GM13977 (cell line): ENCODE measurements at places on chromosomes 4 and X.

GRCh38 chrX:404656-405055 lies 17.9 kb upstream of the PPP2R3B start:
- DNase-seq = no peak

DNA sequence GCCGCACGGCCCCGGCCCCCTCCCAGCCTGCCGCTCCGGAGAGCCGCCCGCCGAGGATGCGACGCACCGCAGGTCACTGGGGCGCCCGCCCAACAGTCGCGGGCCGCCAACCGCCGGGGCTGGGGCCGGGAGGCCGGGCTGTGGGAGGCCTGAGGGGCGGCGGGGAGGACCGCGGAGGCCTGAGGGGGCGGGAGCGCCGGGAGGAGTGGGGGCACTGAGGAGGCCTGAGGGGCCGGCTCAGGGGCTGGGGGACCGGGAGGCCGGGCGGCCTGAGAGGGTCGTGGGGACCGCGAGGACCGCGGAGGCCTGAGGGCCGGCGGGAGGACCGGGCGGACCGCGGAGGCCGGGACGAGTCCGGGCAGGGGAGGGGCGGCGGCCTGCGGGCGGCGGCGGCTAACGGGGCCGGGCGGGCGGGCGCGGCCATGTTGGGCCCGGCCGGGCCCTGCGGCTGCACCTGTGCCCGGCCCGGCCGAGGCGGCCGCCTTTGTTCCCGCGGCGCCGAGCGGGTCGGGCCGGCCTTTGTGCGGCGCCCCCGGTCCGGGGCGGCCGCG lies 353 bp downstream of the NSD2 start:
- DNase-seq = peak; percentile 67

GRCh38 chr4:152680988-152681603 lies 1.3 kb upstream of the TMEM154 start:
- no peak for DNase-seq

- DNase-seq = no peak
Observed at GRCh38 chr4:7226439-7226838, 34.1 kb downstream of the SORCS2 start.

DNA sequence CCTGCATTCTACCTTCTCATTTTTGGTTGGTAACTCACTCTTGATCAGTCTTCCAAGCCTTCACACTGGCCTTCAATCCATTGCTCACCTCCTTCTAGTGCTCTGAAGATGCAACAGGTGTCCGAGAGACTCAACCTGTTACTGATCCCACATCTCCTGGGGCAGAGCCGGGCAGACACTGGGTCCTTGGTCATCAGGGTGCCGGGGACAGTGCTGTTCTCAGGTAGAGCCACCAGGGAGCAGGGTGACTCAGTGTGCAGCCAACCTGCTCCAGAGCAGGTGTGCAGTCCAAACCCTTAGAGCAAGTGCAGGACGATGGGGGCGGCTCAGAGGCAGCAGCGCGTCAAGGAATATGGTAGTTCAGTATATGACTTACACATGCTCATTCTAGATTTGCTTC lies 188.4 kb downstream of the DHX15 start:
- no peak for DNase-seq

GRCh38 chr4:111837761-111838160 lies 307.5 kb upstream of the FAM241A start:
- no peak for DNase-seq

- no peak for DNase-seq
Observed at GRCh38 chrX:22135171-22135711, 103.1 kb downstream of the PHEX start.

GRCh38 chr4:3859571-3859970 lies 93.4 kb downstream of the ADRA2C start:
- DNase-seq = no peak

DNA sequence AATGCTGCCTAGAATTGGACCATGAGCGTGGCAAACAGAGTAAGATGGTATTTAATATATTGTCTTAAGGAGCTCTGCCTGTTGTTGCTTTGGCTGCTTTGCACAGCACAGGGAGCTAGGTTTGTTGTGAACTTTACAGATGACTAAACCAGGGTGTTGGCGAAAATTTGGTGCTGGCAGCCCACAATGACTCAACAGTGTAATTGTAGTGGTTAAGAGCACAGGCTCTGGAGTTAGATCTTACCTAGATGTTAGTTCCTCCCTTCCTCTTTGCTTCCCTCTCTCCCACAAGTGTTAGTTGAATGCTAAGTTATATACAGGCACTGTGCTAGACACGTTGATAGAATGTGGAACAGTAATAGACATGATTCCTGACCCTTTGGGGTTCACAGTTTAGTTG lies 128.9 kb upstream of the TRPC5 start:
- no peak for DNase-seq

DNA sequence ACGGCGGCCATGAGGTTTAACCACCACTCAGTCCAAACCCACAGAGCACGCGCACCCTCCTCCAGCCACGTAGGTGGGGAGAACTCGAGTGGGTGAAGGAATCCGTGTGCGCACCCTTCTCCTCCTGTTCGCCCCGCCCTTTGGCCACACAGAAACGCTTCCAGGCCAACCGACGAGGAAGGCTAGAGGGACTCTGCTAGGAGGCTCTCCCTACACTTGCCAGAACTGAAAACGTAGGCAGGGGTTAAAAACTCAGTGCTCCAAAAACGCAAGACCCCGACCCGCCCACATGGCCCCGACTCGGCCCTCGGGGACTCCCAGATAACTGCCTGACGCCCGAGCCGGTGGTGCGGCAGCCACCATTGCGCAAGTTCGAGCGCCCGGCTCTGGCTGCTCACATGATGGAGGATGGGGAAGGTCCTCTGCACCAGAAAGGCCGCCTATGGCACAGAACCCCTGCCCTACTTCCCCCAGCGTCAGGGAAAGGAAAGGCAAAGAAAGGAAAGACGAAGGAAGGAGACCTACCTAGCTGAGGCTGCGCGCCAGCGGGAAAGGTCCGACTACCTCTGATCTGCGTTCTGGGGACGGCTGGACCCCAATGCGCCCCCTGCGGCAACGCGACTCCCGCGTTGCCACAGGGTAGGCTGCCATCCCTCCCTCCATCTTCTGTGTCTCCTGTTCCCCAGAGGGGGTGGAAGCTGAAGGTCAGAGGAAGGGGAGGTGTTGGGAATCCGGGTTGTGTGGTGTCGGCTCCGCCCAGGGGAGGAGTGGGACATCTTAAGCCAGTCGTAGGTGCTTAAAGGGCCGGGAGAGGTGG lies 201.9 kb upstream of the AGTR2 start:
- peak; percentile 30 for DNase-seq

- DNase-seq = no peak
Observed at GRCh38 chr4:37678624-37679023, 7.6 kb downstream of the RELL1 start.

DNA sequence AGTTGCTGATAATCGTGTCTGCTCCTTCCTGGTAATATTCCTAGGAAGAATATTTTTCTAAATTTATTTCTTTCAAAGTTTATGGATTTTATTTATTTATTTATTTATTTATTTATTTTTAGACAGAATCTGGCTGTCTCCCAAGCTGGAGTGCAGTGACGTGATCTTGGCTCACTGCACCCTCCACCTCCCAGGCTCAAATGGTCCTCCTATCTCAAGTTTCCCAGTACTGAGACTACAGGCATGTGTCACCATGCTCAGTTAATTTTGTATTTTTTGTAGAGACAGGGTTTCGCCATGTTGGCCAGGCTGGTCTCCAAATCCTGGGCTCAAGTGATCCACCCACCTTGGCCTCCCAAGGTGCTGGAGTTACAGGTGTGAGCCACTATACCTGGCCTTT lies 48.9 kb downstream of the PDLIM5 start:
- no peak for DNase-seq

GRCh38 chr4:140662082-140662869 lies 93.5 kb upstream of the UCP1 start:
- DNase-seq = no peak

- DNase-seq = no peak
Observed at GRCh38 chr4:128228845-128229795, 58.5 kb downstream of the PGRMC2 start.

- no peak for DNase-seq
Observed at GRCh38 chrX:100870527-100870926, 3.6 kb downstream of the NOX1 start.

DNA sequence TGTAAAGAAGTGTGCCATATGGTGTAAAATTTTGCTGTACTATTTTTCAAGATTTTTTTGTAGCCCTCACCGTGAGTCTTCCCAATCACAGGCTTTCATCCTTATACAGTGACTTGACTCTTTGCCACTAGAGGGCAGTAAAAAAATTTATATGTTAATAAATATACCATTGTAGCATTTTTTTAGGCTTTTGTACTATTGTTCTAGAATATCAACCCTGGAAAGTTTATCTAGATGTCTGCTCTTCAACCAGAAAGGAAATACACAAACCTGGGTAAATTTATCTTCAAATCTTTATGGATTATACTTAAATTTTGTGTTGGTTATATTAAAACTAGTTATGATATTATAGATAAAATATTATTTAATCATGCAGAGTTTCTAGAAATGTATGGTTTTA lies 235.3 kb downstream of the TENM3 start:
- peak; percentile 33 for DNase-seq

GRCh38 chr4:122122083-122122482 lies 30.0 kb upstream of the BLTP1 start:
- no peak for DNase-seq

- no peak for DNase-seq
Observed at GRCh38 chr4:84847978-84848377, 118.5 kb downstream of the WDFY3 start.

- DNase-seq = no peak
Observed at GRCh38 chr4:133161570-133162295, 12.6 kb downstream of the PCDH10 start.

- no peak for DNase-seq
Observed at GRCh38 chrX:139423186-139423585, 107.4 kb upstream of the F9 start.

GRCh38 chr4:118557298-118557851 lies 127.8 kb upstream of the METTL14 start:
- no peak for DNase-seq

DNA sequence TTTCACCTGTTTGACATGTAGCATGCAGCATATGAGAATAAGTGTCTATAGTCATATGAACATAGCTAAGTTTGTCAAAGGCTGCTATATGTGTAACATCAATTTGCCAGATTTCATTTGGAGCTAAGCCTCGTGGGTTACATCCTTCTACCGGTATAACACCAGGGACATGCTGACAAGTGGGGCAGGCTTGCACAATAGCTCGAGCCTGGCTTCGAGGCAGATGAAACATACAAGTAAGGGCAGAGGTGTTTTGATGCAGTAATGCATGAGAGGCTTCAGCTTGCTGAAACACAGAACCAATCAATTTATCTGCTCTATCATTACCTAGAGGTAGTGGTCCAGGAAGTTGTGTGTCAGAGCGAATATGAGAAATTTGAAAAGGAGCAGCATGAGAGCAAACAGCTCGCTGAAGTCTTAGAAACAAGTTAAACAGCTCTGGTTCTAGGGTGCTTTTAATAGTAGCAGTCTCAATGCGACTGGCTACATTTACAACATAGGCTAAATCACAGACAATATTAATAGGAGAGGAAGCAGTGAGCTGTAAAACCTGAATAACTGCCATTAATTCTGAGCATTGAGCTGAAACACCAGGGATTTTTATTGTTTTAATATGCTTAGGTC lies 14.9 kb upstream of the UGDH start:
- DNase-seq = no peak

- peak; percentile 58 for DNase-seq
Observed at GRCh38 chr4:40228497-40229365, 31.9 kb downstream of the RHOH start.

DNA sequence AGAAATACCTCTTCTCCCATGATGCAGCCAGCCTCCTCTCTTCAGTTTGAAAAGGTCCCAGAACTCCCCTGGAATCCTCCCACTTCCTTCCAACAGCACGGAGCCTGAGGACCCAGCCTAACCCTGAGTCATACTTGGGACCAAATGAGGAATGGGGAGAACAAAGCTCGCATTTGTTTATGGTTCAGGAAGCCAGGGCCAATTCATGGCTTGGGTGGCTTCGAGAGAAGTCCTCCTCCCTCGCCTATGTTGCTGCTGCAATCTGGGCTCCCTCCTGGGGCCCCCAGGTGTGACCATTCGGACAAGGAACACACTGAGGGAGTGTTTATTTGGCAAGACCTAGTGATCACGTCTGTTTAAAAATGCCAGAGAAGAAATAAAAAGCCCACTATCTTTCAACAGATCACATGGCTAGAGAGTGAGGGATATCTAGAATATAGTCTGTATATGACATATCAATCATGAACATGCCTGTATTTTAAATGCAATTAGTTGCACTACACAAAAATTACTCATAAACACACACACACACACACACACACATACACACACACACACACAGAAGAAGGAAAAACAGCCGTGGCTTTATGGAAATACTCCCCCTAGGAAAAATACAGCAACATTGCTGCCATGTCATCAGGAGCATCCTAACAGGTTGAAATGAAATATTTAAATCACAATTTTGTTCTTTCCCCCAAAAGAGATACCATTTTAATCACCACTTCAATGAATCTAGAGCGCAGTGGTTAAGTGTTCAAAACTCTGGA lies 155.7 kb upstream of the MAP3K15 start:
- DNase-seq = no peak

- DNase-seq = no peak
Observed at GRCh38 chr4:182303847-182304246, 60.6 kb downstream of the TENM3 start.

DNA sequence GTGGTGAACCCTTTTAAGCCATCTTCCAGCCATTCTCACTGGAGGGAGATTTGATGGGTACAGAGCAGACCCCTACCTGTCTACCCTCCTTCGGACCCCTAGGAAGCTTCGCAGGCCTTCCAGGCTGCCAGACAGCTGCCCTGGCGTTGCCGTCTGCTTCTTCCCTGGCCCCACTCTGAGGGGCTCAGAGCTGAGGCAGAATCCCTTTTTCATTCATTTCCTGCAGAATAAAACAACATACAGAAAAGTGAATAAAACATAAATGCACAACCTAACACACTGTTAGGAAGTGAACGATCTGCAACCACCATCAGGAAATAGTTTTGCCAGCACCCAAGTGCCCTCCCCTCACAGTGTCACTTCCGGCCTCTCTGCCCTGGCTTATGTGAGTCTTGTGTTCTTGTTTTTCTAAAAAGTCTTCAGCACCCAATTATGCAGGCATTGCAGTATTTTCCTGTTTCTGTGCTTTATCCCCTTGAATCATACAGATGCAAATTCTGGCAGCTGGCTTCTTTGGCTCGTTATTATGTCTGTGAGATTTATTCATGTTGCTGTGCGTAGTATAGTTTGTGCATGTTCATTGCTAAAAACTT lies 5.6 kb upstream of the ADD1 start:
- DNase-seq = no peak

DNA sequence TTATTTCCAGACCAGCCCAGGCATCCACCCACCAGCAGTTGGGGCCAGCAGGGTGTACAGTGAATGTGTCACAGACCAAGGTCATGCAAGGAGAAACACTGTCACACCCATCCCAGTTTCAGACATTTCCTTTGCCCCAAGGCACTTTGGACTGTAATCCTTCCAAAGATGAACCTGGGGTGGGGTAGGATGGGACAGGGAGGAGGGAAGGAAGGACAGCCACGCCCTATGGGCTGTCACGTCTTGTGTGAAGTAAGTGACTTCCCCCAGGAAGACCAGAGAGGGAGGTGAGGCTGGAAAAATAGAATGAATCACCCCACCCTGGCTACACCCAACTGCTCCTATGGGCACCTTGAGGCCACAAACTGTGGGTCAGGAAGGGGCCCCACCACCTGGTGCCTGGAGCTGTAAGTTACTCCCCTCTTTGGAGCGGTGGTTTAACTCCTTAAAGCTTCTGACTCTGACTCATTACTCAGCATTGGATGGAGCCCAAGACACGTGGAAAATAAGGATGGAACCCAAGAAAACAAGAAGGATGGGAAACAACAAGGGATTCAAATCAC lies 349.9 kb upstream of the KLF3 start:
- no peak for DNase-seq

GRCh38 chr4:113316879-113317278 lies 267.4 kb downstream of the ANK2 start:
- peak; percentile 46 for DNase-seq
